ENCODE measurements at places on chromosomes 1 and 21.

DNA sequence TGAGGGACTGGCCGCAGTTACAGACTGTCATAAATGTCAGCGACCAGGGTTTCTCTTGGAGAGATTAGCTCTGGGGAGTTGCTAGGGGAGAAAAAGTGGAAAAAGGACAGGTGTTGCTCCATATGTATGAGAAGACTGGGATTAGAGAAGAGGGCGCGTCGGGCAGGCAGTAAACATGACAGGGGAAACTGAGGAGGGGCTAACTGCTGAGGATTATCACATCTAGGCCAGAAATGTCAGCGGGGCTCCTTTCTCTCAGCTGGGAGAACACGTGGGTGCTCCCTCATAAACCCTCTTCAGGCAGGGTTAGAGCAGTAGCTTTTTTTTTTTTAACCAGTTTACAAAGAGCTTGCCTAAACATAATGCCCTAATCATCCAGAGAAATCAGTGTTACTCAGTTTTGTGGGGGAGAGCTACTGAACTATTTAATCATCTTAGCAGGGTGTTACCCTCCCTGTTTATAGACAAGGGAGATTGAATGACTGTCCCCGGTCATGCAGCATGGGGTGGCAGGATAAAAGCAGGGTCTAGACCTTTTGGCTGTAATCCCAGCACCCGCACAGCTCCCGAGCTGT lies 35.2 kb downstream of the ELAPOR1 start:
- DNase-seq = no peak

DNA sequence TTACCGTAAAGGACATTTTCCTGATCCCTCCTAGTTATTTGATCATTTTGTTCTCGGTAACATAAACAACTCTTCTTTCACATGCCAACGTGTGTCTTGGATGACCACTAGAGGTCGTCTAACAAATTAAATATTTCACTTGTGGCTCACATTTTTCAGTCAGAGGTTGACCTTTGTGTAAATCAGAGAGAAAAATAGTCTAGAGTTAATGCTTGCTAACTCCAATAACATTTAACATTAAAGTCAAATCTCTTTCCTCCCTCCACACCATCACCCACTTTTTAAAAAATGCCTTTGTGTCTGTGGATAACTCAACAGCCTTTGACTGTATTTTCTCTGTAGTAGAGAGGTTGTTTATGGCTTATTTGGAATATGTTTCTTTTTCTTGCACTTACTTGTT lies 220.5 kb upstream of the B3GALT2 start:
- DNase-seq = peak; percentile 42

DNA sequence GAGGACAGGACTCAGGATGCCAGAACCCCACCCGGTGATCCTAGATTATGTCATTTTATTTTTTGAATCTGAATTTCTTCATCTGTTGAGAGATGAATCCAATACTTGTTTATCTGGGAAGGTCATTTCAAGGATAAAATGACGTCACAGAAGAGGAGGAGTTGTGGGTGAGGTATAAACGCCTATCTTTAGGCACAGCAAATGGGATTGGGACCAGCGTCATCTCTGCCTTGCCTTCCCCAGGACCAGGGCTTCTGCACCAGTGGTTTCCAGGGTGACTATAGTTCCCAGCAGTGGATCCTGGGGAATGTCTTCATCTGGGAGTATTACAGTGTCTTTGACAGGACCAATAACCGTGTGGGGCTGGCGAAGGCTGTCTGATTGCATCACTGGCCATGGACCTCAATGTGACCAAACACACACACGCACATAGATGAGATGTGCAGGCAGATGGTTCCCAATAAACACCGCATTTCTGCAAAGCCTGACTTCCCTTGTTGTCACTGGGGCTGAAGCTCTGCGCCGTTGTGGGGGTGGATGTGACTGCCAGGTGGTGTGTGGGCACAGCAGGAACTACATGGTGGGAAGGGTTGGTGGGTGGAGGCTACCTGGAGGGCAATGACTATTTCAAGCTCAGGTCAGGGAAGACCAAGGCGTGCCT lies 28.1 kb downstream of the KCNA10 start:
- no peak for DNase-seq

- no peak for DNase-seq
Measured at GRCh38 chr1:233255145-233255544, 40.4 kb downstream of the PCNX2 start.

DNA sequence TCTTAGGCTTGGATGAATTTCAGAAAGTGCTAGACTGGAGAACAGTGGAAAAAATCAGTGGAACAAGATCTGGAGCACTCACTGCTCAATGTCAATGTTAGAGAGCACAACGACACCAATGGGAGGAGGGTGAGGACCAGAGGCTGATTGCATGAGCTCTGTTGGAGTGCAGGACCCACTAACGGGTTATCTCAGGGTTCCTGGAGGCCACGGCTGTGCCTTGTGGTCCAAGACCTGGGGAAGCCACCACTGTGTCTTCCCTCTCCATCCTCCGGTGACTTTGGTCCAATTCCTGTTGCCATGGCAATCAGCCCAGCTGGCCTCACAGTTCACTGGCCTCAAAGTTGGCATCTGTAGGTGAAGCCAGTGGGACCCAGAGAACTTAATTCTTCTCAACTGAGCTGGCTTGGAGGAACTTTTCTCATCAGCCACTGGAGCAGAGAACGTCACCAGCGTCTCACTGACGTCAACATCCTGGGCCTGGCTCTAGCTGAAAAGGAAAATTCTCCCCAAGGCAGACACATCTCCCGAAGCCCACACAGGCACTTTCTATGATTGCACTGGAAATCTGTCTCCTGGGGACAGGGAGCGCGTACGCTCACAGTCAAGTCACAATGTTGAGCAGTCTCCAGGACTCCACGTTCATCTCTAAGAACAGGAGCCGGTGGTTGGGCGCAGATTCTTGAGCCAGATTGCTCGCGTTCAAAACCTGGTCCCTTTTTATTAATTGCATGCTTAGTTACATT lies 21.9 kb upstream of the GPR157 start:
- DNase-seq = no peak

GRCh38 chr1:88291611-88292354 lies 392.3 kb upstream of the PKN2 start:
- no peak for DNase-seq

DNA sequence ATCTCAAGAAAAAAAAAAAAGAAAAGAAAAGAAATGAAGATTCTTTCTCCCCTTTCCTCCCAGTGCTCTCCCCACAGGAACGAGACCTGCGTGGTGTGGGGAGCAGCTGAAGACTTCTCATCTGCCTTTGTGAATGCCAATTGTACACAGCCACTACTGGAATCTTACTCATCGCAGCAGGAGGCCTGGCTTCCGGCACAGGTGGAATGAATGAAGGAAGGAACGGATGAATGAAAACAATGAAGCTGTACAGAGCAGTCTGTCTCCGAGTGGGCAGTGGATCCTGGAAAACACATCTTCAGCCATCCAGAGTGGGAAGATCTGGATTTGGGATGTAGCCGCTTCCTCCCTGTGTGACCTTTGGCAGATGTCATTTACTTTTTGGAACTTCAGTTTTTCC lies 64.9 kb downstream of the RUNX3 start:
- DNase-seq = no peak

GRCh38 chr1:90325168-90325567 lies 330.3 kb downstream of the ZNF326 start:
- no peak for DNase-seq

GRCh38 chr21:36478941-36479340 lies 981 bp downstream of the CLDN14 start:
- DNase-seq = no peak

GRCh38 chr1:209023790-209024189 lies 559.7 kb upstream of the CAMK1G start:
- no peak for DNase-seq

- no peak for DNase-seq
Measured at GRCh38 chr1:28822799-28823198, 10.8 kb downstream of the OPRD1 start.

GRCh38 chr1:234149217-234149616 lies 224.0 kb upstream of the COA6 start:
- DNase-seq = no peak

DNA sequence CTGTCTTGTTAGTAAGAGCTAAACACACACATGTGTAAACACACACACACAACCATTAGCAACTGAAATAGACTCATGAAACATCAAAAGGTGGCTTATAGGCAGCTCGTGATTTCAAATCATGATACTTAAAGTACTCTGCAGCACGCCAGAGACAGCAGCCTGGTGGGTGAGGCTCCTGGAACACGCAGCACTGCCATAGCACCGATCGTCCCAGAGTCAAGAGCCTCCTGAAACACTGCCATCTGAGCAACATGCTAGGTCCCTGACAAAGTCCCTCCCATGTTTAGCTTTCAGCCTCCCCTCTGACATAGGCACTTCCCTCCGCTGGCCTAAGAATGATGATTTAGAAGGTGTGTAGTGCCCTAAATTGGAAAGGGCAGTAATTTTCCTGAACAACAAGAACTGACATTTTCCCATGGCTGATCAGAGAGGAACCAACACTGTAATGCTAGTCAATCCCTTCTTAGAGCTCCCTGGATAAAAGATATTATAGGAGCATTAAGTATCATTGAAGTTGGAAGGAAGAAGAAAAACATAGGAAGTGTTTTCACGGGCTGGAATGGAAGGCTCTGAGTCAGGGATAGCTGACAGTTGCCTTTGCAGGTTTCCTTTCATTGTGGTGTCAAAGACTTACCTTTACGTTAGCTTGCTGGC lies 14.1 kb upstream of the DPT start:
- DNase-seq = no peak

DNA sequence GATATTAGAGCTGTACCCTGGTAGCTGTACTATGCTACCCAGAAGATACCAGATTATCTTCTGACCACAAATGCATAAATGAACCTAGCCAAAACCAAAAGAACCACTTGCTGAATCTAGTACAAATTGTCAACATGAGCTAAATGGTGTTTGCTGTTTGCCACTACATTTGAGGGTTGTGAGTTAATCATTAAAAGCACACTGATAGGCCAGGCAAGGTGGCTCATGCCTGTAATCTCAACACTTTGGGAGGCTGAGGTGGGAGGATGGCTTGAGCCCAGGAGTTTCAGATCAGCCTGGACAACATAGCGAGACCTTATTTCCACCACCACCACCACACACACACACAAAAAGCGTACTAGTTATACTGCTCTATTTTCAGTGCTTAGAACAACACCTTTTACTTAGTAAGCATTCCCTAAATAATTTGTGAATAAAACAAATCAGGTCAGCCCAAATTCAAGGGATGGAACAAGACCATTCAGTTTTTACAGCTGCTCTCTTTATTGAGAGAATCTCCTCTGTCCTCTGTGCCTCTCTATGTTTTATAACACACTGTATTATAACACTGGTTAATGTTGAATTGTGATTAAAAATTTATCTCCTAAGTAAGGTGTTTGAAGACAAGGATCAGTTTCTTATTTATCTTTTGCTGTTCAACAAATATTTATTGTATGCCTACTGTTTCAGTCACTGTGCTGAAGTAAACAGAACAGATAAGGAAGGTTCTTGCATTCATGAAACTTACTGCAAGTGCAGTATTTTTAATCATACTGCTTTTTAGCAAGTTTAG lies 44.0 kb downstream of the MAGI3 start:
- no peak for DNase-seq

GRCh38 chr1:17676387-17677060 lies 78.6 kb upstream of the ACTL8 start:
- no peak for DNase-seq

- no peak for DNase-seq
Measured at GRCh38 chr1:223276029-223276428, 87.9 kb downstream of the SUSD4 start.

DNA sequence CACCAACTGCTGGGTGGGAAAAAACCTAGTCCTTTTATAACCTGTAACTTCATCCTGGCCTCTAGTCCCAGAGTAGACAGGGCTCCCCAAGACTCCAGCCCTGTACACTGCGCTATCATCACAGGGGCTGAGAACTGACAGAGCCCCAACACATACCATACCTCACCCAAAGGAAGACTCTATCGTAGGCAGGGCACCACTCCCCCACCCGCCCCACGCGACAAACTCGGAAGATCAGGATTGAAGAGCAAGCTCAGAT lies 15.8 kb downstream of the INPP5B start:
- no peak for DNase-seq

DNA sequence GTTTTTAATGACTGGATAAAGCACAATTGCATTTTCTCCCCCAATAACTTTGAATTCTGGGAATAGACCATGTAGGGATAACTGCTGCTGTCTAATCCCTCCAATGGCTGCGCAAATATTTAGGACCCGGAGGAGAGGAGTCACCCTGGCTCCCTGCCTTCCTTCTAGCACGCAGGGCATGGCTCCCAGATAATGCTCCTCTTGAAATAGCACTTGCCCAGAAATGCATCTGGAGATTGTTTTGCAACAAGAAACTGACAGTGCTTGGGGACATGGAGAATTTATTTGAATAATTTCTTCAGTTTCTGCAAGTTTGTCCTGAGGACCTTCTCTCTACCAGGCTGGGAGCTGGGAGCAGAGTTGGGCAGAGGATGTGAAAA lies 83.5 kb downstream of the MAN1C1 start:
- DNase-seq = no peak

GRCh38 chr1:198848649-198849048 lies 209.8 kb downstream of the PTPRC start:
- DNase-seq = peak; percentile 57

- DNase-seq = no peak
Measured at GRCh38 chr1:225533238-225533637, 105.4 kb upstream of the LBR start.

DNA sequence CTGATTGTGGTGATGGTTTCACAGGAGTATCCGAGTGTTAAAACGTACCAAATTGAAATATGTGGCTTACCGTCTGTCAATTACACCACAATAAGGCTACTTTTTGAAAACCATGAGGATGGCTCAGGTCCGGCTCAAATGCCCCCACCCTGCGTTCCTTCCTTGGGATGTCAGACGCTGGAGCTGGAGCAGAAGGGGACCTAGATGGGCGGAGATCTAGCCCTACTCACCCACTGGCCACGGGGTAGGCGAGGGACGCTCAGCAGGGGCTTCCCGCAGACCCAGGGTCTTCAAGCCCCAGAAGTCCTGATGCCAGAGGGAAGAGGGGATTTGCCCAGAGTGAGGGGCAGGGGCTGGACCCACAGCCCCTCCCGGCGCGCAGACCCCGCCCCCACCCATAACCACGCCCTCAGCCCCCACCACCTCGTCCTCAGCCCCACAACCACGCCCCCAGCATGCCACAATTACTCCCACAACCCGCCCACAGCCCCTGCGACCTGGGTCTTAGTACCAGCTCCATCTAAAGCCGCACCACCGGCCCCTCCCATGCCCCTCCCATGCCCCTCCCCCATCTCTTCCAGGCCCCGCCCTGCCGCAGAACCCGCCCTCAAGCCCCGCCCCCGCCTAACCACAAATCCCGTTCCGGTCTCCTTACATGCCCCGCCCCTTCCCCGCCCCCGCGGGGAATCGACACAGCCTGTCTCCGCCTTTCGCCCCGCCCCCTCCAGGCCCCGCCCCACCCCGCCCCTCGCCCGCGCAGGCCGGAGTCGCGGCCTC lies at the start of gene LRRC3:
LRRC3 (plus strand) TSS at position 764 of the 777 bp plus-strand sequence. CDS start 1,135 bp downstream, outside the sequence.
- DNase-seq = peak; percentile 61
